ENCODE measurements at places on chromosomes 3 and 15. TPM values are rescaled to one million over a fixed set of nuclear protein-coding genes. Genes with fewer than 3 reads are reported as not detected.

Gene PDHB
- 95.2 TPM for total RNA-seq

Gene LRRC49
- total RNA-seq: 5.5 TPM

Gene KIF7
- total RNA-seq: 0.45 TPM

Gene CILP
- 78.0 TPM for total RNA-seq

Gene HGD
- not detected for total RNA-seq

Gene MNS1
- total RNA-seq: 1.1 TPM

Gene TJP1
- 133 TPM for total RNA-seq

Gene MOBP
- not detected for total RNA-seq

Gene CAPN7
- total RNA-seq: 52.5 TPM

Gene GAP43
- not detected for total RNA-seq

Gene WDR93
- total RNA-seq: not detected

Gene MORF4L1
- 156 TPM for total RNA-seq

Gene CHRD
- 10.7 TPM for total RNA-seq

Gene CADM2
- 0.08 TPM for total RNA-seq

Gene RHCG
- 2,342 TPM for total RNA-seq

Gene FBXW12
- total RNA-seq: not detected

Gene NR2E3
- 0.38 TPM for total RNA-seq

Gene PATL2
- total RNA-seq: 1.3 TPM

Gene SLC12A1
- total RNA-seq: not detected

Gene CCRL2
- not detected for total RNA-seq

Gene KY
- not detected for total RNA-seq

Gene RASGRF1
- not detected for total RNA-seq

Gene TRPC1
- total RNA-seq: 0.95 TPM

Gene MYRIP
- 3.1 TPM for total RNA-seq

Data from esophagus squamous epithelium (tissue), 5 donors.